ENCODE measurements at places on chromosomes 11 and 22.

- DNase-seq, result no peak
Observed at GRCh38 chr11:92141159-92141558, 83.5 kb upstream of the FAT3 start.

- DNase-seq, result no peak
Observed at GRCh38 chr11:108872781-108873291, 208.0 kb downstream of the DDX10 start.

DNA sequence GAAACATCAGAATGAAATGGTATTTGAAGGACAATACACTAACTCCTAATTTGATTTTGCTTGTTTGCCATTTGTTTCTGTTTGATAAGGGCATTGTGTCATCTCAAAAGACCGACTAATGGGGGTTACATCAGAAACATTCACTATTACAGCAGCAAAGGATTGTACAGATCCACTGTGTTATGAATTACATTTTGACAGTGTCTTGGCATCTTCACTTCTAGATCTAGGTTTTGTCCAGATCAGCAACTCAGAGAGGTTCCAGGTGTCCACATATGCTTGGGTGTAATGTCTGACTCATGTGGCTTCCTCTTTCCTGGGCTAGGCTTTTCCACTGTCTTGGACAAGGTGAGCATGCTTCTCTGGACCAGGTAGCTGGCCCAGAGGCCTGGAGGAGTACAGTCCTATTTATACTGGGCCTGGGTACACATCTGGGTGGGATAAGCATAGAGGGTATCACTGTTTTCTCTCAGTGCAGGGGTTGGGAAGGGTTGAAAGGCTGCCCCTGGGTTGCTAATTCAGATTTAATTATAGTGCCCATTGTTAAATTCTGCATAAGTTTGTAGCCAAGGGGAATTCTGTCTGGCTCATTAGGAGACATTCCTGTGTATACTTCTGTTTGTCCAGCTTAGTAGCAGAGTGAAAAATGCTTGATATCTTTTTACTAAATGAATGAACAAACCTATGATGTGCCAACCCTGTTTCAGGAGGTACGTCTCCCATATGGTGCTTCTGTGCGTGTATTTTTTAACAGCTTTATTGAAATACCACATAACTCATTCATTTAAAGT, 23.8 kb downstream of the DDI1 start:
- DNase-seq, result no peak

DNA sequence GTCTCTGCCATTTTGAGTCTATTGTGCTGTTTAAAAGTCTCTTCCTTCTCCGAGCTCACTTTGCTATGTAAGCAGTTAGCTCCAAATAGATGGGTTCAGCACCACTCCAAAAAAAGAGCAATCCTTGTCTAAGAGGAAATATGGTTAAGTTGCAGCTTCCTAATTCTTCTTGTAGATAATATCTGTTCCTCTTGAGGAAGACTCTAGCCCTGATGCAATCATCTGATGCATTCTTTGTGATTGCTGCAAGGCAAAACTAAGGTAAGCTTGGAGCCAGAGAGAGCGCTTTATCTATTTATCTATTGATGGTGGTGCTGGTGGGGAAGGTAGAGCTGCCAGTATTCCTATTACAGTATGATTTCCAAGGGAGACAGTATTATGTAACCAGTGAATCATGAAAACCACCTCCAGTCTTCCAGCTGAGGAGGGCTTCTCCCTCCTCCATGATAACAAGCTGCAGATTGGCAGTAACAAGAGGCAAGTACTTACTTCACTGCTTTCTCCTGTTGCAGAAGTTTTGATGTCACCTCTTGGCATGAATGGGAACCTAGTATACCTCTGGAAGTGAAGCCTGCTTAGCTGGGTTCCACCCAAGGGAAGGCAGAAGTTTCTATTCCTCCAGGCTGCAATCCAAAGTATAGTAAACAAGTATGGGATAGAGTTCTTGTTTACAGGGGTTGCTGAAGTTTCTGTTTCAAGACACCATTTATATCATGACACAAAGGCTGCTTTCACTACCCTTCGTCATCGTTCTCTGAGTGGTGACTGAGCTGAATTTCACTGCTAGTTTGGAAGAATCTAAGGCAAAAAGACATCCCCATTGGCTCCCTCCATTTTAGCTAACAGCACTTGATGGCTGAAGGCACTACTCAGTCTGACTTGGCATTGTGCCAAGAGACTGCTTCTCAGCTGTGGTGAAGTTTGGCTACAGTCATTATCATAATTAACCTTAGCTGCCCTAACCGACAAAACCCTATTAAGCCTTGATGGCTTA, 49.7 kb downstream of the FDX1 start:
- no peak for DNase-seq

GRCh38 chr11:116509551-116509950, 263.2 kb downstream of the BUD13 start:
- no peak for DNase-seq

- DNase-seq, result peak; percentile 58
Observed at GRCh38 chr11:66418168-66418985, 2.5 kb upstream of the NPAS4 start.

GRCh38 chr11:31932879-31933278, 121.8 kb upstream of the PAX6 start:
- DNase-seq, result no peak

DNA sequence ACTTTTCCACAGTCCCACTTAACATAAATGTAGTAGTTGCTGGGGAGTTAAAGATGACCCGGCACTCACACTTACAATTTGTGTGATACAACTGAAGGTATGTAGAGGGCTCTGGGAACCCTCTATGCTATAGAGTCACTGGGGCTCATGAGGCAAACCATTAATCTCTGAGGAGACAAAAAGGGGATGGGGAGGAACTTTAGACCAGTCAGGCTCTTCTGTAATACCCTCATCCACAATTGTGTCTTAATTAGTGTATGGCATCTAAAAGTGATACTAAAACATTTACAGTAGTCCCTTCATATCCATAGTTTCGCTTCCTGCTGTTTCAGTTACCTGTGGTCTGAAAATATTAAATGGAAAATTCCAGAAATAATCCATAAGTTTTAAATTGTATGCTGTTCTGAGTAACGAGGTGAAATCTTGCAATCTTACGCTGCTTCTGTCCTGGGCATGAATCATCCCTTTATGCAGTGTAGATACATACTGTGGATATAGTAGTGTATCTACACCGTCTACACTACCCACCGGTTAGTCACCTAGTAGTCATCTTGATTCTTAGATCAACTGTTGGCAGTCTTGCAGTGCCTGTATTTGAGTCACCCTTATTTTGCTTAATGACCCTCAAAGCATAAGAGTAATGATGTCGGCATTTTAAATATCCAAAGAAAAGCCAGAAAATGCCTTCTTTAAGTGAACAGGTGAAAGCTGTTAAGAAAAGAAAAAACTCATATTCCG, 12.2 kb downstream of the CBL start:
- DNase-seq, result no peak

- no peak for DNase-seq
Observed at GRCh38 chr11:12725863-12726682, 51.9 kb downstream of the TEAD1 start.

DNA sequence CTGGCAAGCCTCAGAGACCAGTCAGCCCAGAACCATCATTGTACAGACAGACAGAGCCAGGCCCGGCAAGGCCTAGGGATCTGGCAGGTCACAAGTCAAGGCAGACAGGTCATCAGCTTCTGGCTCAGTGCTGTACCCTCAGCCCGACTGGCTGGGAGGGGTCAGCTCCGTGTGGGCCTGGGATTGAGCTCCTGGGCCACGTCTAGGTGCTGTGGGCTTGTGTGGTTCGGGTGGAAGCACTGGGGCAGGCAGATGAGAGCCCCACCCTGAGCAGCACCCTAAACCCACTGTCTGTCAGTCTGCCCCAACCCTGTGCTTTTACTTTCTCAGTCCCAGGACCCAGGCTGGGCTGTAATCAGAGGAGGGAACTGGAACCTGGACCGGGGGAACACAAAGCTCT, 26.9 kb upstream of the P2RY2 start:
- DNase-seq, result no peak

GRCh38 chr11:46039990-46040389, 81.3 kb downstream of the PHF21A start:
- DNase-seq, result no peak

DNA sequence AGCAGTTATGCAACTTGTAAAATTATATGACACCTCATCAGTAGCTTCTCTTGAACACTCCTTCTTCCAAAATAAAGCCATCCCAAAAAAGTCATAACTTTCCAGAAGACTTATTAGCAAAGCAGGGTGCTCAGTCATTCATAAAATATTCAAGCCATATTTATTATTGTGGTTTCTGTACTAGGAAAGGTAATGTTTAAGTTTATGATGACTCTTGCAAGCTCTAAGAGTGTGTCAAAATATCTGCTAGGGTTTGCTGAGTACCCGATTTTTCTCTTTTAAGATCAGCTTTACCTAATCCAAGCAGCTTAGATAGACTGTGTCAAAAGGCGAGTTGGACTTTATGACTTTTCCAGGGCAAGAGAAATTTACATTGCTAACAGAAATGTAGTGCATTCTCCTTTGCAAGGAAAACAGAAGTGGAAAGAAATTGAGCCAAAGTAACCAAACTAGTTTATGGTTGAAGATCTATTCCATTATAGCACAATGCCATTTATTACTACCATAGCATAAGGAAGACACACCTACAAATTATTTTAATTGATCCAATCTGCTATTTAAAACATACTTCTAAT, 98.0 kb upstream of the SOX6 start:
- no peak for DNase-seq

DNA sequence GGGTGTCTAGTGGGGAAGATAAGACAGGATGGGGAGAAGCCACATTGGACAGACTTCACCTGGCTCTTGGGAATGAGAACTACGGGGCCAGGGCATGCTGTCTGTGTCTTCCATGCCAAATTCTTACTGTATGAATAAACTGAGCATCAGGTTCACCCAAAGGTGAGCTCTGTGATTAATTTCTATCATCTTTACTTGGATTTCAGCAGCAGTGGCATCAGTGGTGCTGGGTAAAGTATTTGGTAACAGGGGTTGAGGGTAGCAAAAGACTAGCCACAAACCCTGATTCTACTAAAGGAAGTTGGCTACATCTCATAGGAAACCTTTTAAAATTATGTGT, 38.8 kb downstream of the IRAG1 start:
- no peak for DNase-seq

DNA sequence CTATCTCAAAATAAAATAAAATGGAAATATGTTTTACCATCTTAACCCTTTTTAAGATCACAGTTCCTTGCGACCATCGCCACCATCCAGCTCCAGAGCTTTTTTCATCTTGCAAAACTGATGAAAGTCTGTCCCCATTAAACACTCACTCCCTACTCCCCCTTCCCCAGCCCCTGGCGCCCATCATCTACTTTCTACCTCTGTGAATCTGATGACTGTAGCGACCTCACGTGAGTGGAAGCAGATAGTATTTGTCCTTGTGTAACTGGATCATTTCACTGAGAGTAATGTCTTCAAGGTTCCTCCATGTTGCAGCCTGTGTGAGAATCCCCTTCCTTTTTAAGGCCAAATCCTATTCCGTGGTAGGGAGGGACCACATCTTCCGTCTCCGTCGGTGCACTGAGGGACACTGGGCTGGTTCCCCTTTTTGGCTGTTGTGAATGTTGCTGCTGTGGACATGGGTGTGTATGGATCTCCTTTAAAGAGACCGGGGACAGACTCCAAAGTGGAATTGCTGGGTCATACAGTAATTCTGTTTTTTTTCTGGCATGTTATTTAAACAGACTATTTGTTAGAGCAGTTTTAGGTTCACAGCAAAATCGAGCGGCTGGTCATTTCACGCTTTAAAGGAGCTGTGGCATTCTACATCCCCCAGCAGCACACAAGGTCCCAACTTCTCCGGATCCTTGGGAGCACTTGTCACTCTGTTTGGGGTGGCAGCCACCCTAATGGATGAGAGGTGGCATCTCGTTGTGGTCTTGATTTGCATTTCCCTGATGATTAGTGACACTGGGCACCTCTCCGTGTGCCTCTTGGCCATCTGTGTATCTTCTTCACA, 120.0 kb downstream of the KCNQ1 start:
- DNase-seq, result no peak

- DNase-seq, result no peak
Observed at GRCh38 chr11:120122924-120123683, 14.8 kb downstream of the TRIM29 start.

- no peak for DNase-seq
Observed at GRCh38 chr11:116831790-116832349, 2.2 kb downstream of the APOC3 start.

- no peak for DNase-seq
Observed at GRCh38 chr11:45733176-45733575, 67.8 kb upstream of the CHST1 start.

GRCh38 chr11:79670882-79671281, 230.1 kb upstream of the TENM4 start:
- DNase-seq, result no peak

DNA sequence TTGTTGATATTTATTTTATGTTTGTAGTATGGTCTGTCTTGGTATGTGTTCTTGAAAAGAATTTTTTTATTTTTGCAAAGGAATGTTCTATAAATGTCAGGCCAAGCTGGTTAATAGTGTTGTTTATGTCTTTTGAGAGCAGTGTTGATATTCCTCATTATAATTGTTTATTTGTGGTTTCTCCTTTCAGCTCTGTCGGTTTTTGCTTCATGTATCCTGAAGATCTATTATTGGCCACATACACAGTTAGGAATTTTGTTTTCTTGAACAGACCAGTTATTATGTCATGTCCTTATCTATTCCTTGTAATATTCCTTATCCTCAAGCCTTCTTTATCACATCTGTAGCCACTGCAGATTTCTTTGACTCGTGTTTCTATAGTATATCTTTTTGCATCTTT, 56.5 kb downstream of the PDHX start:
- no peak for DNase-seq

GRCh38 chr11:2301631-2302305, at the start of the genes C11orf21 and TSPAN32:
Gene C11orf21 (minus strand): TSS chr11:2301918. CDS start chr11:2301808, 110 bp downstream.
Gene TSPAN32 (plus strand): TSS chr11:2302013. CDS start chr11:2302150, 137 bp downstream.
- DNase-seq, result no peak

DNA sequence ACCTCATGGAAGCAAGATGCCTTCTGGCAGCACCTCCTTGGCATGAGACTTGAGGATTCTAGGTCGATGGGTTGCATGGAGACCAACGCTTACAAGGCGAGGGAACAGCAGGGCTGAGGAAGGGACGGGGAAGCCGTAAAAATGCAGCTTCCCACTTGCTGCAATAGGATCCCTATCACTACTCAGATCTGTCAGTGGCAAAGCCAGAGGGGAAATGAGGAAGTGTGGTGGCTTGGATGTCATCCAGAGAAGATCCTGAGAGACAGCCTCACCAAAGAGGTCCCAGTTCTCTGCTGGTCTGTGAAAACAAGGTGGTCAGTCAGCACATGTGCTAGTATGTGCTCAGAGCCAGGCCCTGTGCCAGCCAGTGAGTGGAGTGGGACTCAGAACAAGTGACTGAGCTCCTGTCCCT, 22.2 kb downstream of the CYB5R2 start:
- no peak for DNase-seq

DNA sequence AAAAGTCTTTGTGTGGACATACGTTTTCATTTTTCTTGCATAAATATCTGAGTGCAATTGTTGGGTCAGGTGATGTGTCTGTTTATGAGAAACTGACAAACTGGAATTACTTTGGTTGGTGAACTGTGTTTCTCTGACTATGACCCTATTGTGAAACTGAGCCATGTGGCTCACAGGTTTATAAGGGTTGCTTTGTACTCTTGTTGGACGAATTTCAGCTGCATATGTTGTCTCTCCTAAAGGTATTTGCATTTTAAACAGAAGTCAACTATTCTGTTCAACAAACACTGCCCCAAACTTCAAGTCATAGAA, 34.4 kb upstream of the RASD2 start:
- DNase-seq, result no peak

Measured in GM10248 (cell line).